ENCODE measurements at places on chromosomes 7 and 10. TPM values are rescaled to one million over a fixed set of nuclear protein-coding genes. Genes with fewer than 3 reads are reported as not detected.

The PNLIPRP1 gene
- total RNA-seq: not detected

The CACNA2D1 gene
- total RNA-seq: not detected

DNA sequence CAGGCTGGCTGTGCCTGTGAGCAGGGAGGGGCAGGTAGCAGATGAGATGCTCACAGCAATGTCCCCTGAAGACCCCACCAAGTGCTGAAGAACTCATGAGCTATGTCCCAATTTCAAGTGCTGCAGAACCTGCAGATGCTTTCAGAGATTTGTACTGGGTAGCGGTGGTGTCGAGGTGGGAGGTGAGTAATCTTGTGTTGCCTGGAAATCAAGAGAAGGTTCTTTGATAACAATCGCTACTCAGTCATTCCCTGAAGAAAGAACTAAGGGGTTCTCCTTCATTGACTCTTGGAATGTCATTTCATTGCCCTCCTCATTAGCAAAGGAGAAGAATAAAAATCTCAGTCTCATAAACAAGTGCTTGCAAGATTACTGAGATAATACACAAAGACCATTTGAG is 246.4 kb downstream of the EMX2 start:
- no peak for DNase-seq

- no peak for DNase-seq
Measured at GRCh38 chr7:65269150-65269856, 104.4 kb upstream of the ZNF92 start.

The ZNF107 gene
- 13.5 TPM for total RNA-seq

DNA sequence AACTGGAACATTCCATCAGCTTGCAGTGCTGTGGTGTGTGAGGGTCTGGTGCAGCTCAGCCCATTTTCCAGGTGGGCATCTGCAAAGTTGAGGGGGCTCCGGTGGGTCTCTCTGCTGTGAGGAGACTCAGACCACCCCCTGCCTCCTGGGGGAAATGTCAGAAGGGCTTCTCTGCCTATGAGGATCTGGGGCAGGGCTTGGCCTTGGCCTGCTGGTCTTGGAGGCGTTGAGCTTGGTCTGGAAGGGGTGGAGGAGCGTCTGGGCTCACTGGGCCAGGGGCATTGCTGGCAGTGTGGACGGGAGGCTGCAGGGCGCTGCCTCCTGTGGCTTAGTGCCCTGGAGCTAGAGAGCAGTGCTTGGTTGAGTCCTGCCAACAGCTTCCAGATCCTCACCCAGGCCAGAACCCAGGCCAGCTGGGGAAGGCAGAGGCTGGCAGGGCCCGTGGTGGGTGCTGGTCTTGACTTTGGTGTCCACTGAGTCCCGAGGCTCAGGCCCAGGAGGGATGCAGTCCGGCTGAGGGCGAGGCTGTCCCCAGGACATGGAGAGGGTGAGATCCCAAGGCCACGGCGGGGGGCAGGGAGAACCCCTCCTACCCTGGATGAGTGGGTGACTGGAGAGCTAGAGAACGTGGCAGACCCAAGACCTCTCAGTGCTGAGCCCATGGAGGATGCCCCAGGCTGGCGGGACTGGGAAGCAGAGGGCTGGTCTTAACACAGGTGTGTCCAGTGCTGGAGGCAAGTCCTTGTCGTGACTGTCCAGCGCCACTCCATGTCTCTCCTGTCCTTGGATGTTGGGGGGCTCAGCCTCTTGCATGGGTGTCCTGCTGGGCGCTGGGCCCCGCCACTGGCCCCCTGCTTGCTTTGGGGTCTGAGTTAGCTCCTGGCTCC is 2.8 kb downstream of the SPRN start:
- no peak for DNase-seq

The CFAP43 gene
- 0.07 TPM for total RNA-seq

GRCh38 chr7:7850150-7850549 is 118.4 kb upstream of the GLCCI1 start:
- no peak for DNase-seq

DNA sequence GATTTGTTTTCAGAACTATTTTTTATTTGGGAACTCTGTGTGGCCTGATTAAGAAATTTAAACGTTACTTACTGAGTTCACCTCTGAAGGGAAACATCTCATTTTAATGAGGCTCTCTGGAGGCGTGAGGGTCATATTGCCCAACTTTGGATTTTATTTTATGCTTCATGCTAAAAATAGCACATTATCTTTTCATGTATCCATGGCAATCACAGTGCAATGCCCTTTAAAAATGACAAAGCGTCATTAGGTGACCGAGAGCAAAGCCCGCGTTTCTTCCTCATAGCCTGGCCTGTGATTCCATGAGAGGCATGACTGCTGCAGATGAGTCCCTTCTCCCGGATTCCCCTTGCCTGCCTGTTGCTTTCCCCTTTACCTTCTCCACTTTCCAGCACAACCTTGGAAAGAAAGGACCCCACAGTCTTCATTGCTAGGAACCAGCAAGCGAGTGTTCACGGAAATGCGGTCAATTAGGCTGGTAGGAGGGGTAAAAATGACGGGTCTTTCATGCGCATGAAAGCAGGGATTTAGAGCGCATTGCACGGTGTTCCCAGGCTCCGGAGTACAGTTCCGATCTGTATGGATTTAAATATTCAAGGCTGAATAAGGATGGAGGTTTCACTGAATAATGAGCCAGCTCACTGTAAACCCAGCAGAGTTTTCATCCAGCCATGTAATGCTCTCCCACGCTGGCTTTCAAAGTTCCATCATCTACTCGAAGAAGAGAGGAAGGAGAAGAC is 98.2 kb upstream of the PITRM1 start:
- DNase-seq: no peak

DNA sequence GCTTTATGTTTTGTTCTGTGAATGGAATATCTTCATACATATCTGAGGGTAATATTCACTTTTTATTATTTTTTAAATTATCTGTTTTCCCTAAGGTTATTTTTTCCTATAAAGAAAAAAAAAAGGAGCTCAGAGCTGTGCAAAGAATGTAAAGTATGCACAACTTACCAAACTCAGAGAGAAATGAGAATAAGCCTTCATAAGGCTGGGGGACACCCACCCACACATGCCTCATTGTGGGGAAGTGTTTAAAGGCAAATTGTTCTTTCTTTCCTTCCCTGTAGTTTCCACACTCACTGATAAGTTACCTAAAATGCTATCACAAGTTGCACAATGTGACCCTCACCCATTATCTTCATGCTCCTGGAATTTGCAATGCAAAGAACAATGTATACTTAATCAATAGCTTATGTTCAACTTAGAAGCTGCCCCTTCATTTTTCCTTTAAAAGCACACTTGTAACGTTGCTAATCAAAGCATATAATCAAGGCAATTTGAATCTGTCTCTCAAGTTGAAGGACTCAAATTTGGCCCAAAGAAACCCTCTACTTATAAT is 108.1 kb downstream of the GNAT3 start:
- no peak for DNase-seq

The HERC4 gene
- 41.0 TPM for total RNA-seq

GRCh38 chr7:102874966-102875365 is 37.8 kb upstream of the LRRC17 start:
- no peak for DNase-seq

DNA sequence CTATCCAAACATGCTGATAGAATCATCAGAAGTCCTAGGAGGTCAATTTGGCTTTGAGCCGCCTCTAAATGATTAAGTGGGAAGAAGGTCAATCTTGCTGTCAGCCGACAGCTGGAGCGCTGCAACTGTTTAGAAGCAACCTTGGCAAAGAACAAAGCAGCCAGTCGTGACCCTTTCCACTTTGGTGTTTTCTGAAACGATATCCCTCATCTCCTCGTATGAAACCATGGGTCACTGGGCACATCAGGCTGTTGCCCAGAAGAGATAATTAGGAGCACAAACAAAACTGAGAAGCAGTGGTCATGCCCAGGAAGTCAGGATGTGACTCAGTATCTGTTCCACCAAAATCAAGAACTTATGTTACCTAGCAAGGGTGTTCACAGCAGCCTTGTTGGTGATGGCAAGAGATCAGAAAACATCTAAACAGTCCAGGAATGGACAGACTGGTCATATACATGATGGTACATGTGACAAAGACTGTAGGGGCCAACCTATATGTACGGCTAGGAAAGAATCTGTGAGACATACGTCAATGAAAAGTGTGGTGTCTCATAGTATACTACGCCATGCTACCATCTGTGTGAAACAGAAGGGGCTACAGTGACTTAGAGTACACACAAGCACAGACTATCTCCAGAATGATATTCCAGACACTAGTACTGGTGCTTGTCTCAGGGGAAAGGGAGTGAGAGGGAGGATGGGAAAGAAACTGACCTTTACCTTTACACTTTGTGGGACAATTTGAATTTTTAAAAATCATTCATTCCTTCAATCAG is 22.4 kb downstream of the STN1 start:
- DNase-seq: no peak

GRCh38 chr7:95824616-95825015 is 52.3 kb downstream of the DYNC1I1 start:
- DNase-seq: no peak

DNA sequence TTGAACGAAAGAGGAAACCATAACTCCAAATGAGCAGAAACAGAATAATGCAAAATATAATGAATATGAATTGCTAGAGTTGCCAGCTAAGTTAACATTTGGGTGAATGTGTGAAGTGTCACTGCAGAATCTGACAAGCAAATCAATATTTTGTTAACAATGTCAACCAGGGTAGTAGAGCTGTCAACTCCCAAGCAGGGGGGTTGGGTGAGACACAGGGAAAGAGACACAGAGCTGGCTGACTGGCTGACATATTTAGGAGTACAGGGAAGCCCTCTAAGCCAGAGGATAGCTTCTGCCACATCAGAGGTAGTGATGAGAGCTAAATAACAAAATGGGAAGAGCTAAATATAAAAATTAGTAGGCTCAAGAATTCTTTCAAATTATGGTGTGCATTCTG is 393.1 kb upstream of the KCND2 start:
- DNase-seq: no peak

GRCh38 chr10:484925-485661 is 204.4 kb downstream of the DIP2C start:
- no peak for DNase-seq

DNA sequence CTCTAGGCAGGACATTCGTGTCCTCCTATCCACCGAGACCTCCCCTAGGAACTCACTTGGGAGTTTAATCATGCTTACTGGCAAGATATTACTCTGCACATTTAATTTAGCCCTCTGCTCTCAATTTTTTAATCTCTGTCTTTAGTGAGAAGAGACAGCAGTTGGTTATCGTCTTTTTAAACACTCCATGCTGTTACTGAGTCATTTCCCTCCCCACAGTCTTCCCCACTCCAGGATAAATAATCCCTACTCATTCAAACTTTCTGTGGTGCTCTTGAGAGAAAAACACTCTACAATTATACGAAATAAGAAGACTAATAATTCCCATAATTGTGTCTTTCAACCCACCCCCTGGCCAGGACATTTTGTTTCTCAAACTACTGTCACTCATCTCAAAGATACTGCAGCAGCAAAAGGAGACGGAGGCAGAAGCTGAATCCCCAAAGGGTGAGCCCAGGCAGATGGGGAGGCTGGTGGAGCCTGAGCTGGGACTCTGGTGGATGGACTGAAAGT is 84.2 kb downstream of the ANK3 start:
- no peak for DNase-seq

- no peak for DNase-seq
Measured at GRCh38 chr10:31707093-31708039, 221.3 kb downstream of the ARHGAP12 start.
